ENCODE measurements at places on chromosomes 1 and 21. TPM values are rescaled to one million over a fixed set of nuclear protein-coding genes. Genes with fewer than 3 reads are reported as not detected.
A peak's percentile ranks its signal among the peaks of the same experiment; 100 is the strongest.

The EDARADD gene
- total RNA-seq, result 0.73 TPM

DNA sequence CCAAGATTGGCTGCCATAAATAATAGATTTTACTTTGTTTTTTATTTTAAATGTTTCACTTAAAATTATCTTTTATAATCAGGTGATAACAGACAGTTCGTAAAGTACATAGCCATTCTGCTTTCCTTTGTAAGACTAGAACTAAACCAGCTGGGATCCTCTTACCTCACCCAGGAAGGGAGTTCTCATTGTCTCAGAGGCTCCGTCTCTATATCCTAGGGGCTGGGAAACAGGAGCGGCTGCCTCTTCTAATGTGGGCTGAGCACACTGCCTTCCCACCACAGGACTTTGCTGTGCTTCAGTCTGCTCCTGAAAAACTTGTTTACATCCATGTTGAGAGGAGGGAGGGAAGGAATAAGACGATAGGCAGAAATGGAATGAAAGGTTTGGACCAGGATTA, 45.6 kb upstream of the PGD start:
- no peak overlapping the region for H3K4me3 ChIP-seq
- no peaks in the 10 kb centered on the region for H3K36me3 ChIP-seq
- H3K27me3 ChIP-seq, result no peaks in the 10 kb centered on the region
- no peak for DNase-seq
- no peak overlapping the region for H3K27ac ChIP-seq
- H3K4me1 ChIP-seq, result no peaks in the 10 kb centered on the region

The C1orf94 gene
- total RNA-seq, result not detected

- peak overlapping the region; percentile 79 for H3K27ac ChIP-seq
- H3K4me1 ChIP-seq, result peaks cover 38% of the 10 kb centered on the region
- H3K36me3 ChIP-seq, result peaks cover 5% of the 10 kb centered on the region
- no peak for DNase-seq
These were observed 8.7 kb upstream of the SLX9 start for GRCh38 chr21:44931137-44931500.

- H3K27ac ChIP-seq, result no peak overlapping the region
- no peak overlapping the region for H3K4me3 ChIP-seq
- H3K27me3 ChIP-seq, result no peaks in the 10 kb centered on the region
- DNase-seq, result no peak
- no peaks in the 10 kb centered on the region for H3K36me3 ChIP-seq
- H3K4me1 ChIP-seq, result no peaks in the 10 kb centered on the region
These were observed 590.9 kb upstream of the PLXNA2 start for GRCh38 chr1:208835097-208835463.

The DCDC2B gene
- not detected for total RNA-seq

DNA sequence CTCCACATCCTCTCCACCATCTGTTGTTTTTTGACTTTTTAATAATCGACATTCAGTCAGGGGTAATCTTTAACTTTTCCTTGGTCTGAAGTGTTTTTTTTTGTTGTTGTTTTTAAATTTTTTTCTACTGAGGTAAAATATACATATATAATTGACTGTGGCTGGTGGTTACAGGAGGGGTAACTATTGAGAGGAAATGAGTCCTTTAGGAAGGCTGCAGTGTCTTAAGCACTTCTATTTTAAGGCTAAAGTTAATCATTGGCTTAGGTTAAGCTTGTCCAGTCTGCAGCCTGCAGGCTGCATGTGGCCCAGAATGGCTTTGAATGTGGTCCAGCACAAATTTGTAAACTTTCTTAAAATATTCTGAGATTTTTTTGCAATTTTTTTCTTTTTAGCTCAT, 172.5 kb downstream of the CTH start:
- no peaks in the 10 kb centered on the region for H3K4me1 ChIP-seq
- H3K27ac ChIP-seq, result no peak overlapping the region
- no peaks in the 10 kb centered on the region for H3K36me3 ChIP-seq
- H3K27me3 ChIP-seq, result no peaks in the 10 kb centered on the region
- no peak overlapping the region for H3K4me3 ChIP-seq

The SH3BGRL3 gene
- 670 TPM for total RNA-seq

The KAZN gene
- 0.87 TPM for total RNA-seq

The PLEKHN1 gene
- 2.3 TPM for total RNA-seq

The CFH gene
- 0.22 TPM for total RNA-seq
